ENCODE measurements at places on chromosomes 13 and 19.

GRCh38 chr19:29090783-29091526, 122.0 kb downstream of the UQCRFS1 start:
- no peak for DNase-seq

DNA sequence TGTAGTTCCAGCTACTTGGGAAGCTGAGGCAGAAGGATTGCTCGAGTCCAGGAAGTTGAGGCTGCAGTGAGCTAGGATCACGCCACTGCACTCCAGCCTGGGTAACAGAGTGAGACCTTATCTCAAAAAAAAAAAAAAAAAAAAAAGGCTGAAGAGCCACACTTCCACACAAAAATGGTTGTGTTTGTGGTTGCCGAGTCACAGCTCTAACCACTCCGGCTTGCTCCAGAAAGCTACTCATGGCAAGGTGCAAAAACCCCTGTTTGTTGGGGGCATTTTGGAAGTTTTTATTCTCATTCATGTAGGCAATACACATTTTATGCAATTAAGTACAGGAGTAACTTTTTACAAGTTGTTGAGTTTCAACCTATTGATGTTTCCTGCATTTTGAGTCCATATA, 93.5 kb downstream of the INSR start:
- no peak for DNase-seq

DNA sequence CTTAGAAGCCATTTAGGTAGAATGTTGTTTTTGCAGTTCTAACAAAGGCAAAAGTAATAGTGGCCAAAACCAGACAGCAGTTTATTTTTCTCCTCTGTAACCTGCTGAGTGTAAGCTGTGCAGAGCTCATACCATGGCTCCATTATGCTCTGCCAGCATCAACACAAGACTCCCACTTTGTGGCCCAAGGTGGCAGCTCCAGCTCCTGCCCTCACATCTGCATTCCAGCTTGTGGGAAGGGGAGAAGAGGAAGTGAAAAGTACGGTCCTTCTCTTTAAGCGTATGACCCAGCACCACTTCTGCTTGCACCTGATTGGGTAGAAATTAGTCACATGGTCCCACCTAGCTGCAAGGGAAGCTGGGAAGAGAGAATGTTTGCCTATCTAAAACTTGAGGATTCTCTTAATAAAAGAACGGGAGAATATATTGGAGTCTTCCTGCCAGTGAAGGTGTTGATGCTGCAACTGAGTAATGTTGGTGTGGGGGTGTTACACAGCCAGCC, 19.2 kb downstream of the ADGRE1 start:
- DNase-seq = no peak

DNA sequence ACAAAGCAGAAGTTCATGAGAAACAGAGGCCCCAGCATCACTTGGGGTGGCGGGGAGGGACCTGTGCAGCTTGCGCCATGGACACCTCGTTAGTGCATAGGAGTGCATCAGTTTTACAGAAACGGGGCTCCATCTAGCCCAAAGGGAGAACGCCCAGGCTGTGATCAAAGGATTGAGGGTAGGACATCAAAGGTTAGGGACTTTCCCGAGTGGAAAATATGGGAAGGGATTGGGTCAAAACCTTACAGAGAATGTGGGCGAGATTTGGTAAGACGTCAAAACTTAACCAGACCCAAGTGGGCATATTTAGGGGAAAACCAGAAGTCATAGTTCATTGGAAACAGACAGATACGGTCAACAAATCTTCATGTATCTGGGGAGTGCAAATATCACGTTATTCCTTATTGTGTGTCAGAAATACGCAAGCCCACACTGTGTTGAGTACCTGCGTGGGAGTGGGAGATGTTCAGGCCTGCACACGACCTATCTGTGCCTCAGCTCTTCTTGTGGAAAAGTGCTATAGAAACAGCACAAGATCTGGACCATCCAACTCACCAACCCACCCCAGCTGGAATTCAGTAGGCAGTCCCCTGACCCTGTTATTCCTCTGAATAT, 9.4 kb upstream of the GRAMD1A start:
- no peak for DNase-seq

DNA sequence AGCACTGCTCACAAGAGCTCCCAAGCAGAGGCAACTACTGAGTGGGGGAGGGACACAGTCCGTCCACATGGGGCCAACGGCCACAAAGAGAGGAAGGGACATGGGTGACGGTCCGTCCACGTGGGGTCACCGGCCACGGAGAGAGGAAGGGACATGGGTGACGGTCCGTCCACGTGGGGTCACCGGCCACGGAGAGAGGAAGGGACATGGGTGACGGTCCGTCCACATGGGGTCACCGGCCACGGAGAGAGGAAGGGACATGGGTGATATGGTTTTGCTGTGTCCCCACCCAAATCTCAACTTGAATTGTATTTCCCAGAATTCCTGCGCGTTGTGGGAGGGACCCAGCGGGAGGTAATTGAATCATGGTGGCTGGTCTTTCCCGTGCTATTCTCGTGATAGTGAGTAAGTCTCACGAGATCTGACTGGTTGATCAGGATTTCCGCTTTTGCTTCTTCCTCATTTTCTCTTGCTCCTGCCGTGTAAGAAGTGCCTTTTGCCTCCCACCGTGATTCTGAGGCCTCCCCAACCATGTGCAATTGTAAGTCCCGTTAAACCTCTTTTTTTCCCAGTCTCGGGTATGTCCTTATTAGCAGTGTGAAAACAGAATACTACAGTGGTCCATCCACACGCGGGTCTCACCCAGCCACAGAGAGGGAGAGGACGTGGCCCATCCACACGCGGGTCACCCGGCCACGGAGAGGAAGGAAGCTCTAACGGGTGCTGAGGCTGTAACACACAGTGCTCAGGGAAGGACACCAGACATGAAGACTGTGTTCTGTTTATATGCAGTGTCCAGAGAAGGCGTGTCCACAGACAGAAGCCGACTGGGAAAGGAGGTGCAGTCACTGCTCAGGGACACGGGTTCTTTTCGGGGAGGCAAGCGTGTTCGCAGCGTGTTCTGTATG, 48.5 kb downstream of the GAS6 start:
- no peak for DNase-seq

DNA sequence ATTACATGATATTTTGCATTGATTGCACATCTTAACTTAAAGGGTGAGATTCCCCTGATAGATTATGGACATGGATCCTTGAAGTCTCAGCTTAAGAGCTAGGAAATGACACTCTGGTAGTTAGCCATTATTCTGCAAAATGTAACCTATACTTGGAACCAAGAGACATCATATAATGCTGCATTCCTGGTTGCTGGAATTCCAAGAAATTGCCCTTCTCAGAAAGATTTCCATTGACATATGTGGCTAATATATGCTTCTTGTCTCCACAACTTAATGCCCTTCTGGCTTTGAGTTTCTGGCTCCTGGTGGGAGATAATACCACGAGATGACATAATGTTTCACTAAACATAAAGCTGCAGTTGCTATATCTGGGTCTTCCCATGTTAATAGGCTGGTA, 204.4 kb upstream of the TRPC4 start:
- DNase-seq = no peak

GRCh38 chr19:1097810-1098176, 2.6 kb upstream of the POLR2E start:
- no peak for DNase-seq

GRCh38 chr13:101846701-101847100, 394.2 kb downstream of the ITGBL1 start:
- DNase-seq = no peak

- no peak for DNase-seq
Measured at GRCh38 chr13:98427331-98427995, 149.4 kb downstream of the STK24 start.

DNA sequence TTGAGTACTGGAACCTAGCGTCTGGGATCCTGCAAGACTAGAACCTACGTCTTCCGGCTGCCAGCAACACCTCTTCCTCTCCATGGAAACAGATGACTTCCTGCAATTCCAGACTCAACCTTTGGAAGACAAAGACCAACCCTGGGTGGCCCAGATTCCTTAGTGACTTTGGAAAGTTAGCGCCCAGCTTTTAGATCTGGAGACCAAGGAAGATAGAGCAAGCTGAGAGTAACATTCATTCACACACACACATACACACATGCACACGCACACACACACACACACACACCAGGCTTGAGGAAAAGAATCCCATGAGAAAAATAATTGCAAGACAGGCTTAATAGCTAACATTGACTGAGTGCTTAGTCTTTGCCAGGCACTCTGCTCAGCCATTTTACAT, 788.9 kb downstream of the UQCRFS1 start:
- DNase-seq = no peak

GRCh38 chr19:1851654-1852580, 3.6 kb upstream of the REXO1 start:
- peak; percentile 72 for DNase-seq

GRCh38 chr19:33317517-33317916, 15.2 kb upstream of the CEBPA start:
- DNase-seq = no peak

- no peak for DNase-seq
Measured at GRCh38 chr13:77537289-77537919, 1.9 kb downstream of the SCEL start.

GRCh38 chr13:35690581-35691207, 214.2 kb upstream of the MAB21L1 start:
- DNase-seq = no peak

DNA sequence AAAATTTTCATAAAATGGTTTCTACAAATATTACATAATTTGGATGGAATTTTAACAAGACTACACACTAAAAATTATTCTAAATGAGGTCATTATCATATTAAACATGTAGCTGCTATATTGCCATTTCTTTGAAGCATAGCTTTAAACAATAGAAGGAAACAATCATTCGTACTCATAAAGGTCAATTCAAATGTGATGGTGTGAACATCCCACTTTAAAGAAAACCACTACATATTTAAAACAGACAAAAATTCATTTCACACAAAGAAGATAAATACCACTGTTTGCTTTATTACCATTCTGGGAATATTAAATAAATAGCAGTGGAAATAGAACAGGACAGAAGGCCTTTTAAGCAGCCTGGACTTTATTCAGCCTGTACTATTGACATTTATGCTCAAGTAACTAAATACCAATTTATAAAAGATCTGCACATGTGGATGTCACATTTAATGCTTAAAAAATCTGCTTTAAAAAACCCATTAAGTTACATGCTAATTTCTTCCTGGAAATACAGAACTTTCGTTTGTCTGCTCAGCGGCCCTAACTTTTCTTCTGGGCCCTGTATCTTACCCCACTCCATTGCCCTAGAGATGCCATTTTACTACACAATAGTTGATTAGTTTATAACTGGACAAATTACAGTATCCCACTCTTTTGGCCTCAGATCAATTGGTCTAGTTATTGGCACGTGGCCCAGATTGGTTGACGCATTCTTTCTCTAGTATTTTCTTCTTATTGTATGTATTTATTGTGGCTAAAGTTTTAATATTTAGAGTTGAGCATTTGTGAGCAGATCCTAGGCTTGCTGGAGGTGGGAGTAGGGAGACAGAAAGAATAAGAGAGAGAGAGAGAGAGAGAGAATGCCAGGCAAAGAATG, 215.1 kb upstream of the SPRY2 start:
- DNase-seq = no peak

- no peak for DNase-seq
Measured at GRCh38 chr13:94829837-94830365, 117.6 kb upstream of the SOX21 start.

GRCh38 chr13:29523199-29523961, 72.1 kb downstream of the SLC7A1 start:
- no peak for DNase-seq

- no peak for DNase-seq
Measured at GRCh38 chr13:95833126-95833525, 156.2 kb downstream of the DNAJC3 start.

- DNase-seq = no peak
Measured at GRCh38 chr13:46982856-46983582, 86.2 kb upstream of the HTR2A start.

DNA sequence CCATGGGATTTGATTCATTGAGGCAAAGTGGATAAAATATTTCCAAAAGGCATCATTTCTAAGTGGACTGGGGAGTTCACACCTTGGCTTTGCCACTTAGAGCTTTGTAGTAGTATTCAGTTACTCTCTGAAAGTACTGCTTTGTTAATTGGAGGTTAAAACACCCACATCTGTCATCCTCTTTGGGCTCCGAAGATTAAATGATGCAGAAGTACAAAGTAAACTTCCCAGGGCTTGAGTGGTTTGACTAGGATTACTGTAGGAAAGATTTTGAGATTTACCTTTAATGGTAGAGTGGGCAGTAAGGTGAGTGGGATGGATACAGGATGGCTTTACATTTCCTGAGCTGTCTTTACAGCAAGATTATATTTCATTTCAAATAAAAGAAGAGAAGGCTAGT, 42.4 kb downstream of the WASF3 start:
- DNase-seq = no peak

GRCh38 chr19:52722062-52723003, 12.5 kb downstream of the ZNF611 start:
- DNase-seq = no peak

- no peak for DNase-seq
Measured at GRCh38 chr13:68170961-68171360, 940.8 kb upstream of the PCDH9 start.

DNA sequence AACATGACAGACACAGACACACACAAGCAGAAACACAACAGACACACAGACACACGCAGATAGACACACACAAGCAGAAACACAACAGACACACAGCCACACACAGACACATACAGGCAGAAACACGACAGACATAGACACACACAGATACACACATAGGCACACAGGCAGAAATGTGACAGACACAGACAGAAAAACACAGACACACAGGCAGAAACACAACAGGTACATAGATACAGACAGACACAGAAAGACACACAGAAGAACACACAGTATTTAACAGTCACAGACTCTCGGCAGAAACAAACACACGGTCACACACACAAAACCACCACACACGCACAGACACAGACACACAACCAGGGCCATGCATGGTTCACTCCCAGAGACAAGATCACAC, 905 bp downstream of the TBXA2R start:
- no peak for DNase-seq
